ENCODE measurements at places on chromosomes 2 and 18. TPM values are rescaled to one million over a fixed set of nuclear protein-coding genes. Genes with fewer than 3 reads are reported as not detected.
A peak's percentile ranks its signal among the peaks of the same experiment; 100 is the strongest.

- no peaks in the 10 kb centered on the region for H3K36me3 ChIP-seq
- DNase-seq: peak; percentile 43
- H3K27me3 ChIP-seq: no peaks in the 10 kb centered on the region
- H3K4me3 ChIP-seq: no peak overlapping the region
These were observed 1438.0 kb upstream of the ZEB2 start for GRCh38 chr2:145957929-145958328.

- peak; percentile 8 for DNase-seq
- no peaks in the 10 kb centered on the region for H3K36me3 ChIP-seq
- H3K4me3 ChIP-seq: no peak overlapping the region
- H3K27ac ChIP-seq: no peak overlapping the region
These were observed 209.9 kb upstream of the TRIB2 start for GRCh38 chr2:12506846-12507245.

SLC16A14 gene
- 5.6 TPM for total RNA-seq

MFSD2B gene
- 0.17 TPM for total RNA-seq

LYPD6B gene
- total RNA-seq: not detected
